Globus pallidus (tissue), 1 donor: ENCODE measurements at places on chromosomes 3 and 15.

- no peak for DNase-seq
Measured at GRCh38 chr3:153172796-153173757, 11.1 kb downstream of the RAP2B start.

- DNase-seq = no peak
Measured at GRCh38 chr15:69719527-69720240, 267.1 kb downstream of the RPLP1 start.

- DNase-seq = peak; percentile 30
Measured at GRCh38 chr15:39887832-39888231, 32.2 kb downstream of the GPR176 start.

DNA sequence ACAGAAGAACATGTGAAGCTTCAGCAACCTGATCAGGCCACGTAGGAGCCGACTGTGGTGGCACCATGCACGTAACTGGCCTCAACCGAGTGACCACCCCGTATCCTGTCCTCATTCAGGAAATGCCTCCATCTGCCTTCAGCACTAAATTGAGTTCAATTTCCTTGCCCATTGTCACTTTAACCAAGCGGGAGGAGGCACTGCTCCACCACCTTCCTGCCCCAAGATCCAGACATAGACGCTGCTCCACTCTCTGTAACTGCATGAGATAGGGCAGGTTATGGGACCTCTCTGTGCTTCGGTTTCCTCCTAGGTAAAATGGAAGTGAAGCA lies 80.1 kb upstream of the POMGNT2 start:
- no peak for DNase-seq

DNA sequence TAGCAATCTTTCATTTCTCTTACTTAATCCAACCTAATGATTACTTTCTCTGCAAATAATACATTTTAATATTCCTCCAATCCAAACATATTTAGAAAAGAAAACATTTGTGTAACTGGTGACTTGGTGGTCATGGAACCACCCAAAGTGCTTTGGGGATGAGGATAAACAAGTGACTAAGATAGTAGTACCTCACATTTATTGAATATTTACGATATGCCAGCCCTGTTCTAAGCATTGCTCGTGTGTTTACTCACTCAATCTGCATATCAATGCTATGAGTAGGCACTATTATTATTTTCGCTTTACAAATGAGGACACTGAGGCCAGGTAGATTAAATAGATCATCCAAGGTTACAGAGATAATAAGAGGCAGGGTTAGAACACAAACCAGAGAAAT lies 189.5 kb downstream of the SHOX2 start:
- no peak for DNase-seq

DNA sequence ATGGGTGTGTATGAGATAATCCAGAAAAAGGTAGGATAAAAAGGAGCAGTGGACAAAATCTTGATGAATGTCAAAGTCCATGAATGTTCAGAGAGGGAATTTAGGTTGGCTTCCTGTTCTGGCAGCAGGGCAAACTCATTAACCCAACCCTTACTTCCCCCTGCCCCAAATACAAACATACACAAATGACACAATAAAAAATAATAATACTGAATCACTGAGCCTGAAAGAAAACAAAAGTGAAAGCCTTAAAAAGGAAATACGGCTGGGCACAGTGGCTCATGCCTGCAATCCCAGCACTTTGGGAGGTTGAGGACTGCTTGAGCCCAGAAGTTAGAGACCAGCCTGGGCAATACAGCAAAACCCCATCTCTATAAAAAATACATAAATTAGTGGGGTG lies 62.9 kb downstream of the GPR176 start:
- DNase-seq = no peak

- no peak for DNase-seq
Measured at GRCh38 chr15:42214600-42214999, 6.5 kb upstream of the VPS39 start.

DNA sequence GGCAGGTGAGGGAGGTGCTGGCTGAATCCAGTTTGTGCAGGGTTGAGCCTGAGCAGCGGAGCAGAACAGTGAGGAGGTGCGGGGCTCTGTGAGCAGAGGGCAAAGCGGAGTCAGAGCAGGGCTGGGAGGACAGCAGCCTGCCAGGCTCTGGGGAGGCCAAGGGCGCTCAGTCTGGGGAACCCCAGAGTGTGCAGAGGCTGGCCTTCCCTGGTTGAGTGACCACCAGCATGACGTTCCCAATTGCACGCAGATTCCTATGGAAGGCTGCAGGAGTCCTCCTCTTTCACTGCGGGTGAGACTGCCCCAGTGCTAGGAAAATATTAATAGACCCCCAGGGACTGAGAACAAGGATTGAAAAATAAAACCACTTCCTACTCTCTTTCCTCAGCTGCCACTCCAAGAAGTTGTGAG lies 13.2 kb downstream of the MRAS start:
- DNase-seq = no peak

DNA sequence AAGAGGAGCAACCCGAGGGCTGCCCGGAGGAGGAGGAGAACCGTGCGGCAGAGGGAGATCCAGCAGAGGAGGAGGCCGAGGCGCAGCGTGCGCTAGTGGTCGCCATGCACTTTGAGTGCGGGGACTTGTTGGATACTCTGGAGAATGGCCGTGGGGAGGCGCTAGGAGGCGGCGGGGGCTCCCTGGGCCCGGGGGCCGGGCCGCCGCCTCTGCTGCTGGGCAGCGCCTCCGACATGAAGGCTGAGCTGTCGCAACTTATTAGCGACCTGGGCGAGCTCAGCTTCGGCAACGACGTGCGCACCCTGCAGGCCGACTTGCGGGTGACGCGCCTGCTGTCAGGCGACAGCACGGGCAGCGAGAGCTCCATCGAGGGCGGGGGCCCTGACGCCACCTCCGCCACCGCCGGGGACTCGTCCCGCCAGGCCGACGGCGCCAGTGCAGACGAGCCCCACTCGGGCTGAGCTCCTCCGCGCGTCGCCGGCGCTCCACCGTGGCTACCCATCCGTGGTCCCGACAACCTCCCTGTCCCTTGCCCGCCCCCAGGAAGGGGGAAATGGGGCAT lies 2.0 kb downstream of the FAM43A start:
- peak; percentile 19 for DNase-seq

DNA sequence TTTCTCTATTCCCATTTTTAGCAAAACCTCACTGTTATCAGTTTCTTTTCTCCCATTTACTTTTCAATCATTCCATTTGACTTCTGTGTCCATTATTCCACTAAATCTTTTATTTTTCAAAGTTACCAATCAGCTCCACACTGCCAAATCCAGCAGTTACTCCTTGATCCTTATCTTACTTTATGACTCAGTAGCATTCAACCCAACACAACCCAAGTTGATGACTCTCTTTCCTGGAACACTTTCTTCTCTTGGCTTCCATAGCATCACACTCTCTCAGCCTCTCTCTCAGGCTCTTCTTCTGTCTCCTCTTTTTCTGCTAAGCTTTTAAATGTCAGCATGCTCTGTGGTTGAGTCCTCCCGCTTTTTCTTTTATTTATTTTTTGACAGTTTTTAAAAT lies 36.3 kb downstream of the RASGRP1 start:
- DNase-seq = no peak

DNA sequence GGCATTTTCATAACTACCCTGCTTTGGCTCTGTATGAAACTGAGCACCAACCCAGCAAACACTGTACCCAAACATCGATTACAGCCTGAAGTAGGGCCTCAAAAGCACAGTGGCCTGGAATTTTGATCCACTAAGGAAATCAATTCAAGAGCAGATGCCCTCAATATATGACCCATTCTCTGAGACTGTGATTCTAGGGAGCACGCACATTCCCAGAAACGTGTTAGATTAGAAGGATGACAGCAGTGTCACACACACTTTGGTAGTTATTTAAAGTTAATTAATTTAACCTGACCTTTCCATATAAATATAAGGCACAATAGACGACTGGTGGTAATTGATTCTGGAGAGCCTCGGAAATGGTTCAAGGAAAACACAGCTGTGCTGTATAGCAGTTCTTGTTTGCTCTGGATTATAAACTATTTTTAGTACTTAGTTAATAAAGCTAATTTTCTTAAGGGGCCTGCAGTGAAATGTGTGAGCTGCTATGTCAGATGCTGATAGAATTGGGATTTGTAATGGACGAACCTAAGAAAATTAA lies 126.3 kb upstream of the ZNF385D start:
- no peak for DNase-seq

DNA sequence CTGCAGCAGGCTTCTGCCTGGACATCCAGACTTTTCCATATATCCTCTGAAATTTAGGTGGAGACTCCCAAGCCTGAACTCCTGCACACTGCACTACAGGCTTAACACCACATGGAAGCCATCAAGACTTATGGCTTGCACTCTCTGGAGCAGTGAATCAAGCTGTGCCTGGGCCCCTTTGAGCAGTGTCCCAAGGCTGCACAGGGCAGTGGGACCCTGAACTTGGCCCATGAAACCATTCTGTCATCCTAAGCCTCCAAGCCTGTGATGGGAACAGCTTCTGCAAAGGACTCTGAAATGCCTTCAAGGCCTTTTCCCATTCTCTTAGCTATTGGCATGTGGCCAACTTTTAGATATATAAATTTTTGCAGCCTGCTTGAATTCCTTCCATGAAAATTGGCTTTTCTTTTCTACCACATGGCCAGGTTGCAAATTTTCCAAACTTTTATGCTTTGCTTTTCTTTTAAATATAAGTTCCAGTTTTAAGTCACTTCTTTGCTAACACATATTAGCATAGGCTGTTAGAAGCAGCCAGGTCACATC lies 257.8 kb upstream of the DCBLD2 start:
- no peak for DNase-seq

GRCh38 chr3:113329757-113330156 lies 111.5 kb downstream of the CFAP44 start:
- DNase-seq = no peak

- no peak for DNase-seq
Measured at GRCh38 chr3:139745831-139746230, 68.1 kb upstream of the NMNAT3 start.

- DNase-seq = no peak
Measured at GRCh38 chr3:15875016-15875689, 77.4 kb upstream of the ANKRD28 start.

- DNase-seq = no peak
Measured at GRCh38 chr3:97181704-97182103, 367.3 kb downstream of the EPHA6 start.

- DNase-seq = no peak
Measured at GRCh38 chr3:134956844-134957243, 161.8 kb downstream of the EPHB1 start.

GRCh38 chr15:69013726-69014406 lies 629 bp upstream of the NOX5 start:
- no peak for DNase-seq

DNA sequence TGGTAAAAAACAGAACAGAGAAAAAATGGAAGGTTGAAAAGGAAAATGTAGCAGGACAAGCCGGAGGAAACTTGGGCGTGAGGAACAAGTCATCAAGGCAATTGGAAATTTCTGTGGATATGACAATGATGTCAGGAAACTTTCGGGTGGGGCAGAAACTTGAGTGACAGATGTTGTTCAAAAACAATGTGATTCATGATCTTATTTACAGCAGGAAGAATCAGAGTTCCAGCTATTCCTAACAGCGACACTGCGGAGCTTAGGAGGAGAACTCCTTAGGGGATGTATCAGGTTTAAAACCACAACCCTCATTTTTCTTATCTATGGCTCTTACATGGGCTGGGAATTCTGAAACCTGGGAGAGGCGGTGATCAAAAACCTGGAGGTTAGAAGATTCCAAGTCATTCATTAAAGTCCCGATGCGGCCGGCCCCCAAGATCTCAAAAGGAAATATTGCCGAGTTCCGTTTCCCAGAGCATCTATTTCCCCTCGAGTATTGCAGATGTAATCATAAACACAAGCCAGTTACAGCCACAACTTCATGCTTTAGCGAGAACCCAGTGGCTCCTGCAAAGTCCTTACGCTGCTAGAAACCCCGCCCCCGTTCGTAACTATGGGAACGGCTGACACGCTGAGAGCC lies 659 bp upstream of the ARRDC4 start:
- DNase-seq = no peak

- DNase-seq = no peak
Measured at GRCh38 chr3:54530944-54531343, 396.9 kb downstream of the LRTM1 start.

DNA sequence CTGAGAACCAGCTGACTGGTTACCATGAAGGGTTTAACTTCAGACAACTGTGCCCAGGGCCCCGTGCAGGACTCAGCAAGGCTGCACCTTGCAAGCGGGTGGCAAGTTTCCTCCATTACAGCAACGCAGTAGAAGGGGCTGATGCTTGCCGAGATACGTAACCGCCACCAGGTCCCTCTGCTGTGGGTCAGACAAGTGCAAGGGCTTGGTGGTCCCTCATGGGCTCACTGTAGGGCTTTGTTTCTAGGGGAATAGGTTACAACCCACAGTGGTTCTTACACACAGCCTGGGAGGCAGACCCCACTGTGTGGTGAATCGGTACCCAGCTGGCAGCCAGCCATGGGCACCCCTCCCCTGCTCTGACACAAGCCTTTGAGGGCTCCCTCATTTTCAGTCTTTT lies 15.5 kb upstream of the SNRPA1 start:
- no peak for DNase-seq

DNA sequence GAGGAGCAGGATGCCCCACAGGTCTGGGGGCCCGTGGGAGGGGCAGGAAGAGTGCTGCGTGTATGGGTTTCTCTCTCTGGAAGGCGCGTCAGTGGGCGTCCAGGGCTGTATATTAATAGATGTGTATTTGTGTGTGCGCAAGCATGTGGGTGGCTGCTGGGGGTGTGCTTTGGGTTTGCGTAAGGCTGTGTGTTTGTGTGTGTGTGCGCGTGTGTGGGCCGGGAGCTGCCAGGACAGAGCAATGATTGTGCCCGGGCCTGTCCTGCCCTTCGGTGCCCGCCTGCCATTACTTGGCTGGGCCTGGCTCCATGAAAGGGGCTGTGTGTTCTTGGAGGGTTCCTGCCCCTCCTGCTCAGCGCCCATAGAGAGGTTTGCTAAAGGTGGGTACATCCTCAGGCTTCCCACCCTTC lies 16.3 kb downstream of the CSPG4 start:
- no peak for DNase-seq
